ENCODE measurements at places on chromosomes 6 and 20.

GRCh38 chr20:52975029-52975732 lies 3.0 kb downstream of the TSHZ2 start:
- peak; percentile 34 for DNase-seq

DNA sequence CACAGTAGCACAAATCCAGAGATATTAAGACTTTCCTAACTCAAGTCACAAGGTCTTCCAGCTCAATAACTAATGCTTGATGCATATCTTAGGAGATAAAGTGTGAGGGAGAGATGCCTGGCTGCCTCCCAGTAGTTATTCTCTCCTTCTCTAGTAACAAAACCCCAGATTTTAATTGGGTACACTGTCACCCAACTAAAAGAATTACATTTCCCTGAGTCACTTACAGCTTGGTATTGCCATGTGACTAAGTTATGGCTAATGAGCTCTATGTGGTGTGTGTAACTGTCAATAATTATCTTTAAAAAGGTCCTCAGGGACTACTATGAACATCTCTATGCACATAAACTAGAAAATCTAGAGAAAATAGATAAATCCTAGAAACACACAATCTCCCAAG lies 32.0 kb downstream of the KIF6 start:
- DNase-seq: no peak

DNA sequence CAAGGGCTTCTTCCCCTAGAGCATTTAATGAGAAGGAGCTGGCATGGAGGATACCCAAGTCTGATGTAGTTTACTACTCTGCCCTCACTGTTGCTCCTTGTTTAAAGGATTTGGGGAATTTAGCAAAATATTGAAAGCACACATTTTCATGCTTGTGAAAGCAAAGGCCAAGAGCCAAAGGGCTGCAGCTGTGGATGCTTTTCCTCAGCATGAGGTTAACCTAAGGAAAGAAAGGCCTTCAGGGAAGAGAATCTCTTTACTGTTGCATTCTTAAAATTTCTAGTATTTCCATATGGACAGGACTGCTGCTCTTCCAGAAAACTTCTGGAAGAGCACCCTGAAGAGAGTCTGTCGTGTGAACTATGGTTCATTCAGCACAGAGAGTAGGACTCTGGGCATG lies 45.9 kb upstream of the SASH1 start:
- no peak for DNase-seq

GRCh38 chr6:158595223-158595622 lies 35.3 kb downstream of the TMEM181 start:
- DNase-seq: peak; percentile 35

DNA sequence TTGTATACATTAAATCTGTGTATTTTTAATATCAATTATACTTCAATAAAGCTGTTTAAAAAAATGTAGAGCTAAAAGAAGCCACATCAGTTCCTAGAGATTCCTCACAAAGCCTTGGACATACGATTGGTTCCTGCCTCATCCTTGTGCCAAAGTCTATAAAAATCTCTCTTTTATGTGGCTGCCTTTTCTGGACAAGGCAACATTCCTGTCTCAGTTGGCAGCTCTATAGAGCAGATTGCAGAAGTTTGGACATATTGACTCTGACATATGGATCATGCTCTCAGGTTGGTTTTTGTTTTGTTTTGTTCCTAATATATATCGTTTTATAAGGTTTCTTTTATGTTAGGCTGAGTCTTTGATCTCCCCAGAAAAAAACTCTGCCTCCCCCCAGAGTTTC lies 148.9 kb downstream of the MAFB start:
- DNase-seq: no peak

GRCh38 chr20:54082100-54082499 lies 11.7 kb upstream of the BCAS1 start:
- DNase-seq: no peak

- no peak for DNase-seq
Observed at GRCh38 chr6:20943922-20944321, 409.7 kb downstream of the CDKAL1 start.

- no peak for DNase-seq
Observed at GRCh38 chr6:85273046-85273445, 176.8 kb upstream of the NT5E start.

GRCh38 chr6:17705778-17706579 lies 746 bp downstream of the NUP153 start:
- peak; percentile 76 for DNase-seq

DNA sequence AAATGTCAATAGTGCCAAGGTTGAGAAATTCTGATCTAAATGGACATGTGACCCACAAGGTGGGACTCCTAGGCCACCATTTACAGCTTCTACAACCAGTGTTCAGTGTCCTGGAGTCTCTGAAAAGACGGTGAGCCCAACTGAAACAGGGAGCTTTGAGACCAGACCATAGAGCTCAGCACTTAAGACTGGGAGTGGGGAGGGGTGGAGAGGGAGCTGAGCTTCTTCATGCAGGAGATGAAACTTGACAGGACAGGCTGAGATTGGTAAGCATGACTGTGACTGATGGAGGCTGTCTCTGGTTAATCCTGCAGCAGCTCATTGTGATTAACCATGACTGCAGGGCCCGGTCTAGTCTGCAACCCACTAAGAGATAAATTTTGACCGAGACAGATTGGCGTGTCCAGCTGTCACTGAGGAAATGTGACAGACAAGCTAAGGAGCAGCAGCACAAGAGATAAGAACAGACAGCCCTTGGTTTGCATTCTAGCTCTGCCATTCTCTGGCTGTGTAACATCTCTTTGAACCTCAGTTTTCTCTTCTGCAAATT lies 1.4 kb upstream of the AAR2 start:
- no peak for DNase-seq

DNA sequence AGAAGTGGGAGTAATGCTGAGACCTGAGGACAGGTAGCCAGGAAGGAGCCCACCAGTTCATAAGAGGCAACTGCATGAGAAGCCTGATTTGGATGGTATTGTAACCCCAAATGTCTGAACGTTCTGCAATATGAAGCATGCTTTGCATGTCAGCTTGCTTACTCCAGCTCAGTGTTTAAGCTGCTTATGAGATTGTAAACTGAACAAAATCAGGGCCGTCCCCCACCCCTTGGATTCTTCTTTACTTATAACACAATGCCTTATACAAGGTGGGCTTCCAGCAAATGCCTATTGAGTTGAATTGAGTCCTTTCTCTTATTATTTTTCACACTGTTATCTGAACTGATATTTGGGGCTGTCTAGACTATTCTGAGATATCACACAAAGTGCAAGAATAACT lies 761.3 kb downstream of the KIF16B start:
- no peak for DNase-seq

DNA sequence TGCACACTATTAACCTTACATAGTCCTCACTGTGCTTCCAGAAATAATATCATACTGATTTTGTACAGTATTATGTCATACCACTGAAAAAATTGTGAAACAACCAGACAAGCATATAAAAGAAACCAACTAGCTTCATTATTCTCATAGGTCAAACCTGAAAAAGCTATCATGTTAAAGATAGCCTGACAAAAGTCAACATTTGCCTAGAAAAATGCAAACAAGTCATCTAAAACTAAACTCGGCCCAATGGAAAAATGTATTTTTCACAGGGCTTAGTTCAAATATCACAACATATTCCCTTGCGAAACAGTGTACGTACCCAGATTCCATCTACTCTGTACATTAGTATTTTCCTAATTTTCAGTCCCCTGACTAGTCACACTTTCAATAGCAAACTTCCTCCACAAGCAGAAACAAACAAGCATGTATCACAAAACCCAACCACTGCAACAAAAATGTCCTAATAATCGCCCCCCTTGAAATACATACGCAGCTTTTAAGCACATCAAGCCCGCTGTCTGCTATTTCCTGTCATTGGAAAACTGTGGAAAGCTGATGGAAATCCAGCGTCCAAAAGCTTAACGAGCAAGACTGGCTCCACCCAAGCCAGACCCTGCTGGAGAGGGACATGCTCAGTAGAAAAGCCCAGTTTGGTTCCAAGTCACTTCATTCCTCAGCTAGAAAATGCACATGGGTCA lies 93.1 kb downstream of the EPB41L2 start:
- no peak for DNase-seq

- DNase-seq: no peak
Observed at GRCh38 chr20:41170386-41171105, 33.2 kb downstream of the PLCG1 start.

DNA sequence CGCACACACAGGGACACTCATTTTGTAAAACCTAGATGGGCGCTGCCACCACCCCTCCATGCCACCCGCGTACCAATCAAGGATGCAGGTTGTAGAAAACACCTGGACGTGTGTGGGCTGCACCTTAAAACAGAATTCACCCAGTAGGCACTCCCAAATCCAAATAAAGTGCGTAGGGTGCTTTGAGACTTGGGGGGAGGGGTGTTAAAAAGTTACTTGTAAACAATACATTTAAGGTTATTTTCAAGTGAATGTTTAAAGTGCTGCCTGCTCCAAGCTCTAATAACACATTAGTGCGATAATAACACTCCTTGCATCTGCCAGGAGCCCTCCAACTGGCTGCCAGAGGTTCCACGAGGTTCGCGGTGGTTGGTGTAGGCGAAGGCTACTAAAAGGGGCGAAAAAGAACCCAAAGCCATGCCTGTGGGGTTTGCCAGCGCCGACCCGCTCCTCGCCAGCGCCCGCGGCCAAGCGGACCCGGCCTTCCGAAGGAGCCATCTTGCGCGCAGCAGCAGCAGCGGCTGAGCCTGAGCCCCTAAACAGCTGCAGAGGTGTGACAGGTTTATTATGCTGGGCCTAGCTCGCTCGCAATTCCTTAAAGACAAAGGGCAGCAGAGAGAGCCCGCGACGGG lies 11.5 kb downstream of the FOXC1 start:
- no peak for DNase-seq

- DNase-seq: no peak
Observed at GRCh38 chr6:110067837-110068591, 89.9 kb downstream of the GPR6 start.

DNA sequence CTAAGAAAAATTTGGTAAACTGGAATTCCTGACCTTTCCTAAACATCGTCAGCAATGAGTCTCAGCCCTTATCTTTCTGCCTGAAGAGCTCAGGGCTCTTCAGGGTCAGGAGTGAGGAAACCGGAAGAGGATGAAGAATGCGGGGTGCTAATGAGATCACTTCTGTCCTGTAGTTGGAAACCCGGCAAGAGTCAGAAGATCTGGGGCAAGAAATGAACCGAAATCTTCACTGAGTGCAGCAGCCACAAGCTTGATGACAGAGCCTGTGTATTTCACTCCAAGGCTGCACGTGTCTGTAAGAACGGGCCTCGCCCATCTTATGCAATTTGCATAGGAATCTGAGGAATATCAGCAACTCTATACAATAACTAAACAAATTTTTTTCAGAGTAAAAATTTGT lies 60.4 kb upstream of the QKI start:
- no peak for DNase-seq

DNA sequence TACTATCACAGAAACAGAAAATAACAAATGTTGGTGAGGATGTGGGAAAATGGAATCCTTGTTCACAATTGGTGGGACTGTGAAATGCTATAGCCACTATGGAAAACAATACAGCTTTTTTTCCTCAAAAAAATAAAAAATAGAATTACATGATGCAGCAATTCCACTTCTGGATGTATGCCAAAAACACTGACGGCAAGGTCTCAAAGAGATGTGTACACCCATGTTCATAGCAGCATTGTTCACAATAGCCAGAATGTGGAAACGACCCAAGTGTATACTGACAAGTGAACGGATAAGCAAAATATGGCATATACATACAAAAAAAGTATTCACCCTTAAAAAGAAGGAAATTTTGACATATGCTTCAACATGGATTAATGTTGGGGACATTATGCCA lies 213.4 kb downstream of the KHDC1L start:
- DNase-seq: no peak

DNA sequence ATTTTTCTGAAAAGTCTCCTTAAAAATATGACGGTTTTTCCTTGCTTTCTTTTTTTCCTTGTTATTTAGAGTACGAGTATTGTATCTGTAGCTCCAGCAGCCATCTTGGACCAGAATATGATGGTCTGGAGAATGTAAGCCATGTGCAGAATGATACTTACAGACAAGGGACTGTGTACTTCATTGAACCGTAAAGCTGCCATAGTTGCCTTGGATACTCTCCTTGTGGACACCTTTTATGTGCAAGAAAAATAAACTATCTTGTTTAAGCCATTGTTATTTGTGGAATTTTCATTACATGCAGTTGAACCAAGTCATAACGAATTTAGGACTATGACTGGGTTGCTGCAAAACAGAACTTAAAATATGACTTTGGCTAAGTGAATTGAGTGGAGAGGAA lies 485.8 kb upstream of the CITED2 start:
- no peak for DNase-seq

Data from CD4-positive, alpha-beta T cell treated with Interleukin-17A for 4 hours (primary cell).